ENCODE measurements at places on chromosomes 2 and 18.

DNA sequence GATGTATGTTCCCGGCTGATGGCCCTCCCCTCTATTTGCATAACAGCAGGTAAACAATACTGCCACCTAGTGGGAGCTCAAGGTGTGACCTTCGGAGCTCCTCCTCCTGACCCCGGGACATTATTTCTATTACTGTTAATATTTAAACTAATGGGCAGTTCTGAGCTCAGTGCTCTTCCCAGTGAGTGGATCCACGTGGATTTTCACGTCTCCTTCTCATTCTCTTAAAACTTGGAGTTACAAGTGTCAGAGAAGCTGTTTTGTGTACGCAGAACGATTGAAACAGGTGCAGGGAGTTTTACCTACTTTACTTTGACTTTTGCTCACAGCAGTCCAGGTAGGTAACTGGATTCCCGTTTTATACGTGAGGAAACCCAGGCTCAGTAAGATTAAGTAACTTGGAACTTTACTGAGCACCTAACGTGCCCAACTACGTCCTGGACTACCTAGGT is 127.3 kb downstream of the PRKCE start:
- no peak for DNase-seq

DNA sequence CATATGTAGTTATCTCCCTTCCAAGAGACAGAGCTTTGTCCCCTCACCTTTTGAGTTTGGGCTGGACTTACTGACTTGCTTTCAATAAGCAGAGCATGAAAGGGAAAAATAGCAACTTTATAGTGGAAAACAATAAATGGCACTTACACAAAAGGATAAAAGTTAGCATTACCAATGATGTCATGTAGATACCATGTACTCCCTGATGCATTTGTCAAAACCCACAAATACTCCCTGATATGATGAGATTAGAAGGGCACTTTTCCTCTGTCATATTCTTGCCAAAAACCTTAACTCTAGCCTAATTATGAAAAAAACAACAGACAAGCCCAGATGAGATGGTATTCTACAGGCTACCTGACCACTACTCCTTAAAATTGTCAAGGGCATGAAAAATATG is 16.0 kb downstream of the HIBCH start:
- no peak for DNase-seq

- DNase-seq = no peak
Measured at GRCh38 chr18:61333271-61333745, at the start of gene CDH20. Gene CDH20, plus strand, starts transcription at chr18:61333430.

DNA sequence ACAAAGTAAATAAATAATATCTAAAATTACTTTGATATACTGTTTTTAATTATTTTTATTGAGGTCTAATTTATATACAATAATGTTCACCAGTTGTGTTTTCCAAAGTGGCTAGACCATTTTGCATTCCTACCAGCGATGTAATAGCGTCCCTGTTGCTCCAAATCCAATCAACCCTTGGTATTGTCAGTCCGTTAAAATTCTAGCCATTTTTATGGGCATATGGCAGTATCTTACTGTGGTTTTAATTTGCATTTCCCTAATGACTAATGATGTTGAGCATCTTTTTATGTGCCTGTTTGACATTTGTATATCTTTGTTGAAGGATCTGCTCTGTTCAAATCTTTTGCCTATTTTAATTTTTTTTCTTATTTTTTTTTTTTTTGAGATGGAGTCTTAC is 185.0 kb downstream of the PRPF40A start:
- no peak for DNase-seq
